CD4-positive, alpha-beta T cell treated with Interleukin-17A for 4 hours (primary cell): ENCODE measurements at places on chromosomes 6 and 20.
A peak's percentile ranks its signal among the peaks of the same experiment; 100 is the strongest.

DNA sequence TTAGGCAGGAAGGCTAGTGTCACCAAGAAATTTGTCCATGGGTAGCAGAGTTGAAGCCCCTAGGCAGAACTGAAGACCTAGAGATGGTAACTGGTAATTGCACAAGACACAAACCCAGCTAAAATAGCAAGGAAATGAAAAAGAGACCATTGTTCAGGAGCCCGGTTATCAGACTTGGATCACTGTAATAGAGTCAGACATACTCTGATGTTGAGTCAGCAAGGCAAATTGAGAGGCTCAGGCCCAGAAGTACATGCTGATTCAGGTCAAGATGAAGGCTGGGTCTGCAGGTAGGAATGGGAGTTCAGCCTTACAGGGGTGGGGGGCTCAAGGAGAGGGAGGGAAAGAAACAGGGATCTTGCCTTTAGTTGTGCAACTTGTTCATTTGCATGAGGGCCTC is 6.5 kb upstream of the TMEM242 start:
- DNase-seq = no peak

DNA sequence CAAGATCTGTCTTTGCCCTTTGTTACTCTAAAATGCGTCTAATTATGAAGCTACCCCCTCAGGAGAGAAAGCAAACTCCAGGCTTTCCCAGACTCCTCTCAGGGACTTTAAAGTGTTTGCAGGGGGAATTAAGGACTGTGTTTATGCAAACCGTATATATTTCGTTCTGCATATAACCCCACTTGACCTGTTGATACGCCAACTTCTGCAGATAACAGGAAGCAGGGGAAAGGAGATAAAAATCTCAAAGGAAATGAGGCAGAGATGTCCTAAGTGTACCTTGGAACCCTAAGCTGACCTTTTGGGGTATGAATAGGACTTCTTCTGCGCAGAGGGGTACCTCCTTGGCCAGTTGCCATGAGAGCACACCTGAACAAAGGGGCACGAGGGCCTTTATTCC is 8.1 kb downstream of the SYCP2L start:
- DNase-seq = no peak

GRCh38 chr6:19929312-19929711 is 92.1 kb downstream of the ID4 start:
- no peak for DNase-seq

GRCh38 chr6:29336269-29336668 is 32.4 kb downstream of the OR5V1 start:
- DNase-seq = no peak

DNA sequence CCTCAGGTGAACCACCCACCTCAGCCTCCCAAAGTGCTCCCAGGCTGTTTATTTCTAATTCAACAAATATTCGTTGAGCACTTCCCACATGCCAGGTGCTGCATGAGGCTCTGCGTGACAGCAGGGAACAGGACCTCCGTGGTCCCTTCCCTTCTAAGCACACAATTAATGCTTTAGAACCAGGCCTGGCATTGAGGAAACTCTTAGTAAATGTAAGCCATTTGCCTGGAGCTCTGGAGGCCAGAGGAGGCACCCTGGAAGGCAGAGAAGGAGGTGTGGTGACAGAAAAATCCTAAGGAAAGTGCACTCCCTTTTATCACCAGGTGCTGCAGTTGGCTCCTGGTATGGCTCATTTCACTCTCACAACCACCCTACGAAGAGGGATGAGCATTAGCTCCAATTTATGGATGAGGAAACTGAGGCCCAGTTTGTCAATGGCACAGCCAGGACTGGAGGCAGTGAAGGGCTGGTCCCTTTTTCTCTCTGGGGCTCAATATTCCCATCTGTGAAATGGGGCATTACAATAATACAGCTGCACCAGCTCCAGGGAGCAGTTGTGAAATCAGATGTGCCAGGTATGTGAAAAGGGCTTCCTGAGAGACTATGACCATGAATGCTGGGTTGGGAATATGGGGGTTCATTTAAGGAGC is 8.1 kb upstream of the ID1 start:
- DNase-seq = no peak

- DNase-seq = no peak
Measured at GRCh38 chr6:7413151-7413823, 23.7 kb downstream of the RIOK1 start.

GRCh38 chr6:16130932-16131387 is 2.1 kb downstream of the MYLIP start:
- peak; percentile 43 for DNase-seq

- no peak for DNase-seq
Measured at GRCh38 chr6:53119772-53120409, 28.8 kb downstream of the GCM1 start.

DNA sequence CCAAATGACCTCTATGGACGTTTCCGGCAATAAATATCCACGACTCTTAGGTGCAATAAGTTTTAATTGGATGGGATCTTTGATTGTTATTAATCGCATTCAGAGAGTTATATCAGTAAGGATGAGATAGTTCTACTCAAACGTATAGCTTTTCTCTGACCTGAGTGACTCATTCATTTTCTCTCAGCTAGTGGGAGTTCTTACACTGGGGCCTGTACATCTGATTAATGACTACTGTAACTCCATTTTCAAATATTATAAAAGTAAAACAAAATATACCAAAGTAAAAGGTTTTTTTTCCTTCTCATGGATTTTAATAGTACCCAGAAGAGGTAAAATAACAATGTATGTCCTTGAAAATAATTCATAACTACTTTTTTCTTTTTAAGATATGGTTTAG is 41.1 kb upstream of the SAMD5 start:
- DNase-seq = no peak

DNA sequence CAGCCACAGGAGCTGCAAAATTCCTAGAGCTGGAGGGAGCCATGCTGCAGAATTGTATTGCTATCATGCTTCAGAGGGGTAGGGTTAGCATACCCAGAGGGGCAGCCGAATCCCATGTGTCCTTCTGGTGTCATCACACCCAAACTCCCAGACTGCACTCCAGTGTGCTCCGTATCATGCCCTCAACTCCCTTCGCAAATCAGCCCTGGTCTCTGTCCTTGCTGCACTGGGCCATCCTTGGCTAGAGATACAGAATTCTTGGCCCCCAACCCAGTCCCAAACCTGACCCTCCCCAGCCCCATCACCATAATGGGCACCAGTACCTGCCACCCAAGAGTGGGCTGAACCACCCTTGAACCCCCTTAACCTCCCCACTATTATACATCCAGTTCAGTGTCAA is 138.3 kb downstream of the ANKRD60 start:
- DNase-seq = no peak

DNA sequence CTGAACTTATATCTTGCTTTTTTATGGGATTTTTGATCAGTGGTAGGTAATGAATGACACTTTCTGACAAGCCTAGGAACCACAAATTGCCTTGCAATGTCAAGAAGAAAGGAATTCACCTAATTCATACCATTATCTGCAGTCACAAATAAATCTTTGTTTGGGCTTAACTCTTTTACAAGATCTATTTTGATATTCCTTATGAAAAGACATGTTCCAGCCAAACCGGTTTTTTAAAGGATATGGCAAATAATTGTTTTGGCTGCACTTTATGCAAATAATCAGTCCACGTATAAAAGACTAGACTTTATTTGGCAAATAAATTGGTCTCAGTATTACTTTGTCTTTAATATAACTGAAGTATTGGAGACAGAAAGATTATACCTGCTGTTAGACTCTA is 771.7 kb upstream of the ADGRB3 start:
- no peak for DNase-seq

GRCh38 chr6:4979426-4979825 is 24.4 kb downstream of the RPP40 start:
- no peak for DNase-seq

GRCh38 chr6:126376682-126377081 is 36.8 kb downstream of the CENPW start:
- DNase-seq = no peak

GRCh38 chr6:33080127-33081089 is 4.6 kb downstream of the HLA-DPB1 start:
- DNase-seq = peak; percentile 14

DNA sequence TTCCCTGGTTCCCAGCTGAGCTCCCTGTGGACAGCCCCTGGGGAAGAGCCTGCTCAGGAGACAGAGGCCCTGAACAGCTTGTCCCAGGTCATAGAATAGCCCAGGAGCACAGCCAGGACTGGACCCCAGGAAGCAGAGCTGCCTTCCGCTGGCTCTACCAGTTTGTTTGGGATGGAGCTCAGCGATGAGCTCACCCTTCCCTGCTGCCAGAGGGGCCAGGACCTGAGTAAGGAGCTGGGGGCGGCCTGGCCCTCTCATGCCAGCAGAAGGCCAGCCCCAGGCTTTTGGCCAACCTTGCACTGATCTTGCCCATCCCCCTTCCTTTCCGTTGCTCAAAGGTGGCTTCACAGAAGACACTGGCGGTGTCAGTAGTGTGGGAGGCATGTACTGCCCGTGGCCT is 17.5 kb downstream of the MMP24OS start:
- no peak for DNase-seq

DNA sequence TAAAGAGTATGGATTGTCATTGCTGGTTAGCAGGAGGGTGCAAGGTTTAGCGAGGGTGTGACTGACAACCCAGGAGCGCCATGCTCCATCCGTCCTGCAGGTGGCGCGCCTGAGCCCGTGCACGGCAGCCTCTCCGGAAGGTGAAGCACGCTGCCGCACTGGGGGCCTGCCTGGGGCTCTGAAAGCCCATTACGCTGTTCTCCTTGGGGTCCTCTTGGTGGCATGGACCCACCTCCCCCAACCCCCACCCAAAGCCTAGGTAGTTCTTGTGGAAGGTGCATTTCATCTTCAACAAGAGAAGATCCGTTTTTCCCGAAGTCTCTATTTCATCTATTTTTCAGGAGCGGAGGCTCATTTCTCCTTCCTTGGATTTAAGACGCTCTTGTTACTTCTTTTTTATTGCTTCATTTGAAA is 197.4 kb upstream of the KCNG1 start:
- peak; percentile 56 for DNase-seq

GRCh38 chr20:31560094-31560745 is 44.9 kb upstream of the ID1 start:
- DNase-seq = peak; percentile 85

- DNase-seq = peak; percentile 76
Measured at GRCh38 chr6:155418017-155418761, 37.5 kb downstream of the NOX3 start.

DNA sequence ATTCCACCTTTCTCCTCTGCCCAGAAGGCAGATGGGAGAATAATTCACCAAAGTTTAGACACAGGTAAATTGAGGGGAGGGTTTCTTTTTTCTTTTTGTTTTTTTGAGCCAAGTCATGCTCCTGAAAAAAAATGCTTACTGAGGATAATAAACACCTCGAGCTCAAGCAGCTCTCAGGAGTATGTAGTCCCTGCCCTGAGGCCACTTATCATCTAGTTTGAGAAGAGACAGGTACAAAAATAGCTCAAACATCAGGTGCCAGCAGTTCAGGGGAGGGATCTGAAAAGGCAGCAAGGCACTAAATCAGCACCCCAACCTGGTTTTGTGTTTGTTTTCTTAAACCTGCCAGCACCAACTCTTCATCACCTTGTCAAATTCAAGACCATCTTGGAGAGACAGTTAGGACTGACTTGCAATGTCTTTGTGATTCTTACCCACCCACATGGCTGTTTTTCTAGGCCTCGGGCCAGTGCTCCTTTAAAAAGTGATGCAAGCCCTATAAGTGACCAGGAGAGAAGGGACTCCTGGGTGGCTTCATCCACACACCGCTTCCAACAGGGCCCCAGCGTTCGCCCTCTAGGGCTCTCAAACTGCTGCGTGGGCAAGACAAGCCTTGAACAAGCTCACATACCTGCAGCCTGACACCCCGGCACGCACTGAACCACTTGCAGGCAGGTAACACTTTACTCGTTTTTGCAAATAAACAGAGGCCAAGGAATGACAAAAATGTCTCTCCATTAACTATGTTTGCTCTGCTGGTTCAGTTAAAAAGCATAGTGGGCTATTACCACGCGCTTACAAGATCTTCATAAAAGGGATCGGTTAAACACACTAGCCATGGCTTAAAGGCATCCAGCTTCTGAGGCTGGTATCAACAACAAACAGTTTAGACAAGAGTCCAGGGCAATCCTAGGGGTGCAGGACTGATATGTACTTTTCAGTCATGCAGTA is 13.9 kb downstream of the JAG1 start:
- no peak for DNase-seq
